LHCN-M2 (cell line): ENCODE measurements at places on chromosomes 2 and 18.

DNA sequence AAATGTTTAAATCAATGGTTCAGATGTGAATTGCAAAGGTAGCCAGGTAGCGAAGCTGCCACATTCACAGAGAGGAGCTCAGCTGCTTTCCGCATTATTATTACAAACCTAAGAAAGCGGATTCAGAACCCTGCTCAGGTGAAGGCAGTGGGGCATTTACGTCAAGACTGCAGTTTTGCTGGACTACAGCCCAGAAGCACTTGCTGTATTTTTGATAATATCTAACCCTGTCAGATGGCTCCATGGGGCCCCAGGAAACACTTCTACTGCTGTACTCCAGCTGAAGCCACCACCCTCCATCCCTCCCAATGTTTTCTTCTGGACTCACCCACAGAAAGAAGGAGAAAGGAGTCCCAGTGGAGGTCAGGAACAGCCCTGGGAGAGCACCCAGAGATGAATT lies 96.9 kb downstream of the TPO start:
- no peak for DNase-seq

GRCh38 chr2:101948625-101949155 lies 43.1 kb upstream of the IL1R2 start:
- DNase-seq, result no peak

GRCh38 chr2:227410191-227410590 lies 22.4 kb upstream of the SCYGR1 start:
- peak; percentile 36 for DNase-seq

DNA sequence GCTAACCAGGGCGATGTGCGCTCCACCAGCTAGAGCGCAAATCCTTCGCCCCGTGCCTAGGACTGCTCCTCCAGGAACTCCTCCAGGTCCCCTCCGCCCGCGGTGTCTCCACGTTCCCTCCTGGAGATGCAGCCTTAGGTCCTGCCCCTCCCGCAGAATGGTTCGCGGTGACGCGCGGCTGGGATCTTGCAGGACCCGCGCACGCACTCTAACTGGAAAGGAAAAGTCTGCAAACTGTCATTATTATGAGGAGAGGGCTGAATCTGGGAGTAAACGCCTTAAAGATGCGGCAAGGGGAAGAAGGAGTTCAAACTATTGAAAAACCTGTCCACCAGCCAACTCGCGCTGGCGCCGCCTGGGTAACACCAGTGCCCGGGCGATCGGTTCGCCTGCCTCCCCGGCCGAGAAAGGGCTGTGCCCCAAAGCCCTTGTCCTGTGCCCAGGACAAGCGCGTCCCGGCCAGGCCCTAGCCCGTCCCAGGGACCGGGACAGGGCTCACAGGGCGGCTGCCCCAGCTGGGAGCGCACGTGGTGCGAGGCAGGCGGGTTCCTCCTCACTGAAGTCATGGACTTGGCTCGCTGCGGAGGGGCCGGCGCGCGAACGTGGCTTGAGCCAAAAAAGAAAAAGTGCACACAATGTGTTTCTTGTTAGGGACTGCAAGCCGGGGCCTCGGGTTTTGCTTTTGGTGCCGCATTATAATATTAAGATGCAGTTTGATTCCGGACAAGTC lies 5.5 kb upstream of the ID2 start:
- no peak for DNase-seq

GRCh38 chr2:109453371-109453995 lies 160.3 kb downstream of the SEPTIN10 start:
- no peak for DNase-seq

DNA sequence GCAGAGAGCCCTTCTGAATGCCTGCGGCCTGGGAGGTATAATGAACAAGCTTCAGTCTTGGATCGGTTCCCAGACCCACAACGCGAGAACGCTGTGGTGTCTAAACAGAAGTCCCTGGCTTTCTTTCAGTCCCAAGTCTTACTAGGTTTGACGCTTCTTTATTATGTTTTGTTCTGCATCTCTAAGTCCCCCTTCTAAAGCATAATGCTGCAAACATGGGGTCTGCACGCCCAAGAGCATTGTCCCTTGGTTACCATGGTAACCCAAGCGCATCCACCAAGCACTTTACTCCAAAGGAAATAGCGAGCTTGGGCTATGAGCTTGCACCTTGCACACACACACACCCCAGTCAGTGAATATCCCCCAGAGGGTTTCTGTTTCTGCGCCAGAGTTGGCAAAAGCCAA lies 193.7 kb downstream of the INO80D start:
- DNase-seq, result no peak

DNA sequence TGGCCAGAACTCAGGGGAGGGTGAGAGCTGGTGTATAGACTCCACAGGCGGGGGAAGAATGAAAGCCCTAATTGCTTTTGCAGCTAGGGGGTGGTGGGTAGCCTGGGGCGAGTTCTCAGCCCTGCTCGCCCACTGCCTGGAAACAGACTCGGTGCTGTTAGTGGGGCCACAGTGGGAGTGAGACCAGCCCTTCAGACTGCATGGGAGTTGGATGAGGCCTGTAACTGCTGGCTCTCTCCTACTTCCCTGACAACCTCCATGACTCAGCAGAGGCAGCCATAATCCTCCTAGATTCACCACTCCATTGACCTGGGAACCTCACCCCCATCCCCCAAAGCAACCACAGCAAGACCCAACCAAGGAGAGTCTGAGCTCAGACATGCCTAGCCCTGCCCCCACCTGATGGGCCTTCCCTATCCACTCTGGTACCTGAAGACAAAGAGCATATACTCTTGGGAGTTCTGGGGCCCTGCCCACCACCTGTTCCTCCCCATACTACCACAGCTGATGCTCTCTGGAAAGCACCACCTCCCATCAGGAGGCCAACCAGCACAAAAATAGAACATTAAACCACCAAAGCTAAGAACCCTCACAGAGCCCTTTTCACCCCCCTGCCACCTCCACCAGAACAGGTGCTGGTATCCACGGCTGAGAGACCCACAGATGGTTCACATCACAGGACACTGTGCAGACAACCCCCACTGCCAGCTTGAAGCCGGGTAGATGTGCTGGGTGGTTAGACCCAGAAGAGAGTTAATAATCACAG lies 226.3 kb downstream of the EIPR1 start:
- peak; percentile 33 for DNase-seq

DNA sequence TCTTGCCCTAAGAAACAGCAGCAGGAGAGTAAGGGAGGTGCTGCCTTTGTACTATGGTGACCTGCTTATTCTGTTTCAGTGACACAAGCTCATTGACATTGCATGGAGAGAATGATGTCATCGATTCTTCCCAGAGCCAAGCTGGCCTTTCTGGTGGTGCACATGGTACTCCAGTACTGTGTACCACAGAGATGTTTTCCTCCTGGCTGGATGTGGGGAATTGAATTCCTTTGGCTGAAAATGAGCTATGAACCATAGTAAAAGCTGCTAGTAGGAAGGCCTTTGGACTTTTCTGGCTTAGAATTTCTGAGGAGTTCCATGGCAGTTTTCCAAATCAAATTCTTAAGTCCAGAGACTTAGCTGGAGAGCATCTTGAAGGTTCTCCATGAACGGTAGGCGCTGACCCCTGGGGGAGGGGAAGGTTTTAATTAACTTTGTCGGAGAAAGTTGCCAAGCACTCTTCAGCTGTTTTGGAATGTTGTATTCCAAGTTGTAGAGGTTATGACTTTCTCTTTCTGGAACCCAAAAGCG lies 17.1 kb upstream of the B3GNT2 start:
- DNase-seq, result no peak

DNA sequence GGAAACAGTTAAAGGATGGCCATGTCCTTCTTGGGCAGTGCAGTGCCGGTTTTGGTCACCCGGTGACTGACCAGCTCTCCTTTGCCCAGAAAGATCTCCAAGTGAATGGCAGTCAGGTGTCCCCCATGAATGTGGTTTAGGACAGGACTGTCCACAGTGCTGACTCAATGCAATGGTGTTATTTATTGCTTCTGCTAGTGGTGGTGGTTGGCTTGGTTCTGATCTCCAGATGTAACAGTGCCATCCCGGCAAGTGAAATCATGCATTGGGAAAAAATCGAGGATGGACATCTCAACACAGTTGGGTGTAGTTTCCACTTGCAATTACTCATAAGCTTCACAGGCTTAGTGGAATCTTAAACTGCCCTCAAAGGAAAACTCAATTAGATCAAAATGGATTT lies 81.9 kb downstream of the TGOLN2 start:
- no peak for DNase-seq

DNA sequence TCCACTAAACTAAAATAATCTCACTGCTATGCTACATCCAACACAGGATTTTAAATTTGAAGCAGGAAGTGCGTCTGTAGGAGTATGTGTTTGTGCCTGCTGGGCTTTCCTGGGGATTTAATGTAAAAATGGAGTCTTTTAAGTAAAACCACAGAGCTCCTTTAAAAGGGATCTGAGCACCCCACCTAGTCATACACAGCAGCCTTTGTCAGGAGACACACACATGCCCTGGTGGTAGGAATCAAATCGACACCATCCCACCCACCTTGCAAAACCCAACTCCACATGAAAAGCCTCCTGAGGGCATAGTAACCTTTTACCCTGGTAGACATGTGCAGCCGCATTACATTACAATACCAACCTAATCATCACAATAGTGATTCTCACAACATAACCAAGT lies 29.1 kb downstream of the UXS1 start:
- no peak for DNase-seq

GRCh38 chr2:69977186-69977585 lies 15.8 kb upstream of the ASPRV1 start:
- DNase-seq, result no peak

- peak; percentile 19 for DNase-seq
Observed at GRCh38 chr18:29321561-29321960, 1144.6 kb upstream of the CDH2 start.

GRCh38 chr2:105215586-105216192 lies 25.9 kb upstream of the GPR45 start:
- no peak for DNase-seq

DNA sequence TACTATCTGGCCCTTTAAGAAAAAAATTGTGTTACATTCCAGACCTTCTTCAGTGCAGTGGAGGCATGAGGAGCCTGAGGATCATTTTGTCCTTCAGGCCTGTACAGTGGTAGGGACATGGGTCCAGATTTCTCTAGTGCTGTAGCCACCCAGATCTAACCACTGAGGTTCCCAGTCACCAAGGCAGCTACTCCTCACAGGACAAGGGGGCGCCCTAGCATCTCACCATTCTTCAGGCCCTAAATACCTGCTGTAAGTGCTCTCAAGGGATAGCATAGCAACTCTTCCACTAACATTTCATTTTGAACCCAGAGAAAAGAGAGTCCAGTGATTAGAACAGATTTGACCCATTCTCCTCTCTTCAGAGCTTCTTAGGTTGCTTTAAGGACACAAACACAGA lies 1533.0 kb downstream of the LRP1B start:
- no peak for DNase-seq

- DNase-seq, result no peak
Observed at GRCh38 chr18:9211955-9212354, 75.4 kb downstream of the ANKRD12 start.

- peak; percentile 87 for DNase-seq
Observed at GRCh38 chr18:35458677-35459441, 38.9 kb downstream of the INO80C start.

GRCh38 chr2:237449193-237449881 lies 35.4 kb upstream of the COL6A3 start:
- no peak for DNase-seq

DNA sequence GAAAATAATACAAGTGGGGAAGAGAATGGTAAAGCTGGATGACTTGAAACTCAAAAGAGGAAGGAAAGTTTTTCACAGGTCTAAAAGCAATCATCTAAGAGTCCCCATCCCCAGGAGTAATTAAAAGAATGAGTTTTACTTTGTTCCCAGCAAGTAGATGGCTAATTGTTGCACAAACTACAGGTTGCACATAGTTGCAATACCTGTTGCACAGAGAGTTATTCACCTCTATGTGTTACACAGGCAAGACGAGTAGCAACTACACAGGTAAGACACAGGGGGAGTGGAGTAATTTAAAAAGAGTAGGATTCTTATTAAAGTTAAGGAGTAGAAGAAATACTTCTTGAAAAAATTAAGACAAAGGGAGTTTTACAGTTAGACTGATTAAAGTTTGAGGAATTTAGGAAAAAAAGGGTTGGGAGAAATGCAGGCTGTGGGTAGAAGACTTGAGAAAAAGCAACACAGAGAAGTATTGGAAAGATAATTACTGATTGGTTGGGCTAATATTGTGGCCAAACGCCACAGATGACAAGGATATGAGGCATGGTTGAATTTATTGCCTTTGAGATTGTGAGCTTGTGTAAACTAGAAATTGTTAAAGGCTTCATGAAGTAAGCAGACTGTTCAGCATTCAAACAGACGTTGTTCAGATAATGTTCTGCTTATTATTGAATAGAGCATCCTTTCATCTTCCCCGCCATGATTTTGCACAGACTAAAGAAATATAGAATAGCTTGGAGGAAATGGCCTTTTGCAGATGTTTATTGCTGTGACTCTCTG lies 699.3 kb downstream of the NR4A2 start:
- no peak for DNase-seq

DNA sequence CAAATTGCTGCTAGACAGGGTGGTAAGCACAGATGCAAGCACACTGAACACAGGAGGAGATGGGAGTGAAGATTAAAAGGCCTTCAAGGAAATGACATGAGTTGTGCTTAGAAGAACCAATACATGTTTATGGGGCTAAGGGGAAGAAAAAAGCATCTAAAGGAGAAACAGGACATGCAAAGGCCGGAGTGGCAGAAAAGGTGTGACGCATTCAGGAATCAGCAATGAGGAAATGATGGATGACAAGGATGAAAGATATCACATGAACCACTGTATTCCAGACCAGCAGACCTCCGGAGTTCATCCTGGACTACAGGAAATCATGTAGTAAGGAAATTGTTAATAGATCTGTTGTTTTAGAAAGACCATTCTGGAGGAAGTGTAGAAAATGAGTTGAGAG lies 42.8 kb downstream of the PPP4R1 start:
- DNase-seq, result no peak

DNA sequence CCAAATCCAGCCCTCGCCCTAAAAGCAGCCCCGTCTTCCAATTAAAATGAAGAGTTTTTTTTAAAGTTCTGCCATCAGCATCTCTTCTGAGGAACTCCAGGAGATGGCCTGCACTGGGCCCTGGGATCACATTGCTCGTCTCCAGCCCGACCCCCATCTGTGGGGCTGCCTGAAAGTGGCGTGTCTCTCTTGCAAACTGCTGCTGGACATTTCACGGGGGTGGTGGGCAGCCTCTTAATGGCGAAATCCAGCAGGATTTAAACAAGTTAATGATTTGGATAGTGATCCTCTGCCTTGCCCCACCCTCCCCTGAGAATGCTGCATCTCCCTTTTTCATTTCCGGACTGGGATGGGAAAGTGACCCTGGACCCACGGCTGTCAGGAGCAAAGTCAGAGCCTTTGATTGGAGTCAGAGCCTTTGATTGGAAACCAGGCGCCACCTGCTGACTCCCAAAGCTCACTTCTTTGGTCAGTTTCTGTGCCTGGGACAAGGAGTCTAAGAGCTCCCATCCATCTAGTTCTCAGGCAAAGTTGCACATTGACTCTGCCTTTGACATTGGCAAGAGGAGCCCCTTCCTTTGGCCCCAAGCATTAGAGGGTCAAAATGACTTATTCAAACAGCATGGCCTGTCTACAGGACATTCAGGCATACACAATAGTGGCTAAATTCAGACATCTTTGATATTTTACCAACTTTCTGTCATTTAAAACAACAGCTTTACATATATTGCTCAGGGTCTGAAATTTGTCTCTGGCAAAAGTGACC lies 155.2 kb downstream of the SH3BP4 start:
- DNase-seq, result peak; percentile 68

GRCh38 chr18:47800756-47801155 lies 129.7 kb downstream of the SMAD2 start:
- no peak for DNase-seq
